Progenitor cell of endocrine pancreas (in vitro differentiated cells): ENCODE measurements at places on chromosomes 3 and 15. TPM values are rescaled to one million over a fixed set of nuclear protein-coding genes. Genes with fewer than 3 reads are reported as not detected.

GRCh38 chr15:69468241-69469121 is 15.9 kb downstream of the RPLP1 start:
- peaks cover 22% of the 10 kb centered on the region for H3K27me3 ChIP-seq
- peak overlapping the region; percentile 93 for H3K27ac ChIP-seq
- peaks cover 39% of the 10 kb centered on the region for H3K4me1 ChIP-seq
- DNase-seq, result no peak

DNA sequence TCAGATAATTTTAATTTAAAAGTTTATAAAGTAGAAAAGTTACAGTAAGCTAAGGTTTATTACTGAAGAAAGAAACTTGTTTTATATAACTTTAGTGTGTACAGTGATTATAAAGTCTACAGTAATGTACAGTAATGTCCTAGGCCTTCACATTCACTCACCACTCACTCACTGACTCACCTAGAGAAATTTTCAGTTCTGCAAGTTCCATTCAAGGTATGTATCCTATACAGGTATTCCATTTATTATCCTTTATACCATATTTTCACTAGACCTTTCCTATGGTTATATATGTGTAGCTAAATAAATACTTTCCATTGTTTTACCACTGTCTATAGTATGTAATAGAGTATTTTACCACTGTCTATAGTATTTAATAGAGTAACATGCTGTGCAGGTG is 33.2 kb upstream of the MME start:
- H3K4me1 ChIP-seq, result peaks cover 4% of the 10 kb centered on the region
- no peaks in the 10 kb centered on the region for H3K27me3 ChIP-seq
- H3K27ac ChIP-seq, result no peak overlapping the region
- no peak overlapping the region for H3K4me3 ChIP-seq
- no peaks in the 10 kb centered on the region for H3K36me3 ChIP-seq

DNA sequence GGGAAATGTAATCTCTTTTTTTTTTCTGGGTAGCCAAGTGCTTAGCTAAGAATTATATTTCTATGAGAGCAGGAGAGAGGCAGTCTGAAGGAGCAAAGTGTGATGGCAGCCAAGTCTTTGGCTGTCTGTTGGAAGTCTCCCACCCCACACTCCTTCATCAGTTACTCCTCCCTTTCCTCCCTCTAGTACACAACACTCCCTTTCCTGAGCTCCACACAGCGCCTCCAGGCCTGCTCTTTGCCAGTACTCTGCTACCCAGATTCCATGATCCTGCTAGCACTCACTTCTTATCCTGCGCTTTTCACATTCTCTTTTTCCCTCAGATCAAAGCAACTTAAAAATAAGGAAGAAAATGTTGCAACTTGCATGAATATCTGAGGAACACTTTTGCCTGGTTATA is 37.4 kb upstream of the SNRK start:
- H3K4me1 ChIP-seq, result no peaks in the 10 kb centered on the region
- no peaks in the 10 kb centered on the region for H3K36me3 ChIP-seq
- H3K27me3 ChIP-seq, result no peaks in the 10 kb centered on the region

GRCh38 chr3:179544981-179545645 is 17.6 kb upstream of the ACTL6A start:
- DNase-seq, result no peak
- no peaks in the 10 kb centered on the region for H3K27me3 ChIP-seq
- no peaks in the 10 kb centered on the region for H3K36me3 ChIP-seq
- no peak overlapping the region for H3K4me3 ChIP-seq

DNA sequence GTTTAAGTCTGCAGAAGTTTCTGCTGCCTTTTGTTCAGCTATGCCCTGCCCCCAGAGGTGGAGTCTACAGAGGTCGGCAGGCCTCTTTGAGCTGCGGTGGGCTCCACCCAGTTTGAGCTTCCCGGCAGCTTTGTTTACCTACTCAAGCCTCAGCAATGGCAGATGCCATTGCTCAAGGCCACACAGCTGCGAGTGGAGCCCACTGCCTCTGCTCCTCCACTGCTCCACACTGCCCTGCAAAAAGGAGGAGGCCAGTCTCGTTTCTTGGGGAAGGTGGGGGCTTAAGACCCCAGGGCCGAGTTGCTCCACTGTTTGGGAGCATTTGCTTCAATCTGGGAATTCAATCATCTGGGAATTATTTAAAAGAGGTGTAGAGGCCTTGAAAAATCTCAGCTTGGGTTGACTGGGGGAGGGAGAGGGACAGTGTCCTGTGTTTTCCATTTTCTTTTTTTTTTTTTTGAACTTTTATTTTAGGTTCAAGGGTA is 144.6 kb upstream of the MEF2A start:
- H3K4me3 ChIP-seq, result no peak overlapping the region
- no peaks in the 10 kb centered on the region for H3K36me3 ChIP-seq
- H3K4me1 ChIP-seq, result peaks cover 4% of the 10 kb centered on the region
- no peak for DNase-seq
- H3K27ac ChIP-seq, result no peak overlapping the region

- H3K4me3 ChIP-seq, result no peak overlapping the region
- no peaks in the 10 kb centered on the region for H3K27me3 ChIP-seq
- H3K4me1 ChIP-seq, result no peaks in the 10 kb centered on the region
- peaks cover 28% of the 10 kb centered on the region for H3K36me3 ChIP-seq
- peak overlapping the region; percentile 45 for H3K27ac ChIP-seq
Measured at GRCh38 chr15:85743392-85744055, 51.2 kb downstream of the KLHL25 start.

DNA sequence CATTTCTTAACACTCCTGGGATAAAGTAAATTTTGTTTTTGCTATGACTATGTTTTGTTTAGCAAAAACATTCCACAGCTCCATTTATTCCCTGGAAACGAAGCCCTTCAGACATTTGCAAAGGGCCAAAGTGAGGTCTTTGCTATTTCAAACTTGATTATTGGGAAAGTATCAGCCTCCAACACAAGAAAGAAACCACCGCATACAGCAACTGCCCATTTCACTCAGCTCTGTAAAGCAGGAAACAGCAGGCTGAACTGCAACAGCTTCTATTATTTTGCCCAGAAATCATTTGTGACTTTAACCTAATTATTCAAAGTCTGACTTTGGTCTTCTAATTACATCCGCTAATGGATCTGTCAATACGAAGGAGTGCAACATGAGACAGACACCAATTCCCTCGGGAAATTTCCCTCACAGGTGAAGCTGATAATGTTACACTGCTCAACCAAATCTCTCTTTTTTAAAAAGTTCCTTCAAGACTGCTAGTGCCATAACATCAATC is 72.1 kb downstream of the RFTN1 start:
- no peaks in the 10 kb centered on the region for H3K36me3 ChIP-seq
- no peak for DNase-seq
- H3K4me1 ChIP-seq, result peaks cover 16% of the 10 kb centered on the region

DNA sequence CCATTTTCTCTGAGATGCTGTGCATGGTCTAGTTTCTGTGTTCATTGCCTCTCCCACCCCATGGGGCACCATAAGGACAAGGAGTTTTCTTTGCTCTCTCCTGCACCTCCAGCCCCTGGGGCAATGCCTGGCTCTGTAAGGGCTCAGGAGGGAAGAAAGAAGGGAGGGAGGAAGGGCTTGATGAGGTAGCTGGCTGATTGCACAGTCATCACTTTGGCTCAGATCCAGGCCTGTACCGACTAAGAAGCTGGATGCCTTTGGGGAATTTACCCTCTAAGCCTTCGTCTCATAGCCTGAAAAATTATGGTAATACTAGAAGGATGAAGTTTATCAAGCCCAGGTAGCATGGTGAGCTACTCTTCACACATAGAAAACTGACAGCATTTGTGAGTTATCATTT is 382.9 kb downstream of the GABRG3 start:
- H3K4me1 ChIP-seq, result no peaks in the 10 kb centered on the region
- H3K4me3 ChIP-seq, result no peak overlapping the region
- DNase-seq, result no peak

Gene P2RY13
- not detected in 2 replicates for total RNA-seq

Gene P3H2
- 5.2 and 5.3 TPM in 2 replicates for total RNA-seq
